IMR-90 (cell line): ENCODE measurements at places on chromosomes 3 and 15. TPM values are rescaled to one million over a fixed set of nuclear protein-coding genes. Genes with fewer than 3 reads are reported as not detected.

Gene LRRN1
- under 0.01 and 0.18 TPM in 2 replicates for total RNA-seq

Gene SLITRK3
- total RNA-seq = not detected in 2 replicates

Gene SAXO2
- total RNA-seq = 0.28 TPM in 1 of 2 replicates, not detected in the other

DNA sequence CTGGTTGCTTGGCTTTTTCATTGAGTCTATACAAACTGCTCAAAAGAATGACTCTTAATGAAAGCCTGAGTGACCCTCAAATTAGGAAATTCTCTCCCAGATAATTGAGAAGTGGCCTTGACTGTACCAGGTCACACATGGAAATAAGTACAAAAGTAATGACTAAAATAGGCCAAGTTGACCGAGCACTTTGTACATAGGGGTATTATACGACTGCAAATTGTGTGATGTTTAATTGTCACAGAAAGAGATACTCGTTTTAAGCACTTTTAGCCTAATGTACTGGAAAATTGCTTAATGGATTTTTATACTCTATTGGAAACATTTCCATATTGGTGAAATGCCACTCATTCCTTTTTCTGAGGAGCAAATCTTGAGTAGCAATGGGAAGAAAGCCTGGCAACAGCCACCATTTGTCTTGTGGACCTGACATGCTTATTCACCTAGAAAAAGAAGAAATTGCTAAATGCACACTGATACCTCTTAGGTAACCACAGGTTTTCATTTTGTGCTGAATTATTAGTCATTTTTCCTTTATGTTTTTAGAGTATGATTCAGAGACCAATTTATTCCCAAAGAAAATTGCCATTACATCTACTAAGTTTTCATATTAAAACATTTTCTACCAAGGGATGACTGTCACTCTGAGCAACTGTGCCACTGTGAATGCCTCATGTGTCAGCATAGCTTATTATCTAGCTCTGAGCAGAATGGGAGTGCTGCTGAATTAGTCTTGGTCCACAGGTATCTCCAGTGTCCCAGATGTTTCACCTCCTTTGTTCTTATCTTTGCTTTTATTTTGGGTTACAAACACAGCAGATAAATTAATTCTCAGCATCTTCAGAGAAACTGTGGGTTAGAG is 8.9 kb upstream of the PXK start:
- peaks cover 13% of the 10 kb centered on the region for H3K4me1 ChIP-seq
- no peak overlapping the region for H3K4me3 ChIP-seq
- H3K27ac ChIP-seq = no peak overlapping the region
- peaks cover 6% of the 10 kb centered on the region for H3K36me3 ChIP-seq
- H3K27me3 ChIP-seq = no peaks in the 10 kb centered on the region
- no peak for DNase-seq
